ENCODE measurements at places on chromosomes 13 and 19.

GRCh38 chr13:72205773-72206172 lies 338.8 kb upstream of the DACH1 start:
- no peak for DNase-seq

DNA sequence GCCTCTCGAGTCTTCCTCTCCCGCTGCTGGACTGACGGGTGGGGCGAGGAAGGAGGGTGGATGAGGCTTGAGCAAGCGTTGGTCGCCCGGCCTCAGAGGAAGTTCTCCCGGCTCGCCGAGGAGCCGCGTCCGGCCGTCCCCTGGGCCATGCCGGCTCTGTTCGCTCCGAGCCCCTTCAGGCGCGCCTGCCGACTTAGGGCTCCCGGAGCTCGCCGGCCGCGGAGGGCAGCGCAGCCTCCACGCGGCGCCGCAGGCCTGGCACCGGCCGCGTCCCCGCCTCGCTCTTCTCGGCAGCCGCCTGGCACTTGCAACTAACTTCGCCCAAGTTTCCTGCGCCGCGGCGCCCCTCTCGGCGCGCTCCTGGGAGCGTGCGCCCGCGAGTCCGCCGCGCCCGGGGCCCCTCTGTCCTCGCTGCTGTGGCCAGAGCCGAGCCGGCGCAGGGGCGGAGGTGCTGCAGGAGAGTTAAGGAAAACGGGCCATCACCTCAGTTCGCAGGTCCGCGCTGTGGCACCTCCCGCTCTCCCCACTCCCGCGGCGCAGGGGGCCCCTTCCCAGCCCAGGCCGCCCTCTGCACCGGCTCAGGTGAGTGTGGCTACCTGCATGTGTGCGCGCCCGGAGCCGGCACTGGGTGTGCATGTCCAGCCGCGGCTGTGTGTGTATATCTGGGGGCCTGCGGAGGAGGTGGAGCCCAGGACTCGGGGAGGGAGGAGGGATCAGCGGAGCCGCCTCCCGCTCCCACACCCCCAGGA lies 641 bp upstream of the SOX21 start:
- no peak for DNase-seq

GRCh38 chr19:11807099-11807380 lies 7.0 kb upstream of the ZNF440 start:
- no peak for DNase-seq

DNA sequence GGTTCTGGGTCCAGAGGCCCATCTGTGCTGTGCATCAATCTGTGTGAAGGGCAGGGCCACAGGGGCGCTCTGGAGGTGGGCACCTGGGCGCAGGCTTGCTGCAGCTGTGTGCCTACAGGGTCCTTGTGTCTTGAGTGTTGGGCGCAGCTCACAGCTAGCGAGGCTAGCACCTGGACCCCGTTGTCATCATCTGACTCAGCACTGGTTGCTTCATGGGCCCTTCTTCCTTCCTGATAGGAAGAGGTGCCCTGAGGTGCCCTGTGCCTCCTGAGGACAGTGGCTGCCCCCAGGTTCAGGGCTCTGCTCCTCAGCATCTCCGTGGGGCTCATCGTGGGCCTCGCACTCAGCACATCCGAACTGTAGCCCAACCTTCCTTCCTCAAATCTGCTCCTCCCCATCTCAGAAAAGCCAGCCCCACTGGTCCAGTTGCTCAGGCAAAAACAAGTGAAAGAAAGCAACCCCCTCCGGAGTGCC lies 54.8 kb downstream of the GATAD2A start:
- DNase-seq = no peak

- peak; percentile 69 for DNase-seq
Observed at GRCh38 chr19:54439174-54439851, 9.7 kb upstream of the LENG8 start.

GRCh38 chr13:50993934-50994333 lies 84.3 kb downstream of the RNASEH2B start:
- DNase-seq = no peak

GRCh38 chr13:24083722-24084421 lies 76.6 kb upstream of the SPATA13 start:
- DNase-seq = no peak

GRCh38 chr19:35457173-35457572 lies 9.1 kb downstream of the FFAR2 start:
- no peak for DNase-seq

DNA sequence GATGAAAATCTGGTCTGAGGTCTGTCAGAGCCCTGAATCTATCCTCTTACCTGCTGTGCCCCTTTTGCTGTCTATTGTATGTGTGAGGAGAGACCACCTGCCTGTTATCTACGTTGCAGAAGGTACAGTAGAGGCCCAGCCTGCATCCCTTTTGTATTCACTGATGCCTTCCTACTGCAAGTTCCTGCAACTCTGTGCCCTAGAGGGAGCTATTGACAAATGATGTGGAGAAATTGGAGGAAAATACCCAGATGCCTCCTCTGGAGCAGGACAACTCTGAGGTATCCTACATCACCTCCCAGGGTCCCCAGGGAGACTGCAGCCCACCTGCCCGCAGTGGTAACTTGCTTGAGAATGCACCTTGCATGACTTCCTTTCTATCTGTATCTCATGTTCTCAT lies 33.7 kb downstream of the SIAH3 start:
- DNase-seq = no peak

DNA sequence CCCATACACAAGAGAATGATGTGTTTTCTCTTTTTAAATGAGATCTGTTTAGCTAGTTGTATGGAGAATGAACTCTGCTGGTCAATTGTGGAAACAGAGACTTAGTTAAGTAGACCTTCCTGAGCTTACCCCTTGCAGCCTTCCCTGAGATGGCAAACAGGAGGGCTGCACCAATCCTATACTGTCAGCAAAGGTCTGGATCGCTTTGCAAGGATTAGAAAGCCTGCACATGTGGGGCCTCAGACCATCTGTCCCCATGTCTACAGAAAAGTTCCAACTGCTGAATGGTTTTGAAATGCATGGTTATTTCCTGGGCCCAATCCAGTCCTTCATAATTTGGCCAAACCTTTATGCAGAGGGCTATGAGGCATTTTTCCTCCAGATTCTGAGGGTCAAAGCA lies 183.9 kb upstream of the SLC10A2 start:
- no peak for DNase-seq

DNA sequence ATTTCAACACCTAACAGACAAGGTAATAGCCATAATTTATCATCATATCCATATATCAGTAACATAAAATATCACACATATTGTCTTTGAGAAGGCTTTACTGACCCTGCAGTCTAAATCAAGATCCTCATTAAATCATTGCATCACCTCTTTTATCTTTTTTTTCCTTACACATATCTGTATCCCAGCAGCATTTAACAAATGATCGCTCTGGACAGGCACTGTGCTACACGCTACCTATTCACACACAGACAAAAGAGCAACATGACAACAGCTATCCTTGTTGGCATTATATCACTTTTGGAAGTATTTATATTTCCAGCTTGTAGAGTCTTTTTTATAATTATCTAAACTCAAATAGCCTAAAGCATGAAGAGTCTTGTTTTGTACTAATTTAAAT lies 73.3 kb upstream of the NBEA start:
- no peak for DNase-seq

DNA sequence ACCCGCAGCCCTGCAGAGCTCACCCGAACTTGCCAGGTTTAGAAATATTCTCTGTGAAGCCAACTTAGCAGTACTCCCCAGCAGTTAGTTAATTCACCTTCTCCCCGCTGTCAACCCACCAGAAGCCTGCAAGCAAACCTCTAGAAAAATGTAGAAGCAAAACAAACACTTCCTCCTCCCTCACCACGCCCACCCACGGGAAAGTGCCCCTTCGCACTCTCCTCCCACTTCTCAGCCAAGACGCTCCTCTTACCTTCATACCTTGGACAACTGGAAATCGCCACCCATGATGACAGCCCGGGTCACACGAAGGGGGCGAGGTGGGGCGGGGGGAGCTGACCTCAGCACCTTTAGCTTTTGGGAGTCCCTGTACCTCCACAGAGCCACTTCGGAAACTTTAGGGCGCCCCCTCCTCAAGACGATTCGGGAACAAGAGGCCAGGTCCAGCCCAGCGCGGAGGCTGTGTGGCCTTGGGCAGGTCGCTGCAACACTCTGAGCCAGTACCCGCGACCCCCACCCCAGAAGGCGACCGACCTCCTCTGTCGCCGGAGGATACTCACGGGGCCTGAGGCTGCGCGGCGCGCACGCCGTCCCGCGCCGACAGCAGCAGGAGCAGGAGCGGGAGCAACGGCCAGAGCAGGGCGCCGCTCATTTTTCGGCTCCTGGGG lies 485 bp downstream of the CPAMD8 start:
- DNase-seq = no peak

GRCh38 chr19:17942582-17943273 lies 9.9 kb downstream of the CCDC124 start:
- no peak for DNase-seq

GRCh38 chr19:4099041-4099764 lies 24.7 kb downstream of the MAP2K2 start:
- DNase-seq = no peak

DNA sequence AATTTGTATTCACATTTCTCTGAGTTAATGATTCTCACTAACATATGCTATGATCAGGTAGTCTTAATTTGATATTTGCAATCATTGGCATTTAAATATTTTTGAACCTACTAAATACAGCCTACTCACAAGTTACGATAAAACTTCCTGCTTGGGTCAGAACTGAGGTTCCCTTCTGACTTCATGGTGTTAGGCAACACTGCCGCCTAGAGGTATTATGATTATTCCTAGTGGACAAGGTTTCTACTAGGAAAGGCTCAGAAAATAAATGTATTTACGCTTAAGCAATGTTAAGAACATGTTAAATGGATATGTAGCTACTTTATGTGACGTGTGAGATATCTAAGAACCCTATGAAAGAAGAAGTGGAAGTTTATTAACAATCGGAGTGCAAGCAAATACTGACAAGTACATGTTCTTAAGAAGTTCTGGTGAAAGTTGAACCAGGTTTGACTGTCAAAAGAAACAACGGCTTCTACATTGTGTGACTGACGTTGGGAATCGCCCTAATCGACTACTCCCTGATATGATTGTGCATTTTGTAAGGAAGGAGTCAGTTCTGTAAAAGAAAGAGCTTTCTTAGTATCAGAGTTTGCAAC lies 1395.8 kb downstream of the SLITRK5 start:
- DNase-seq = peak; percentile 0

GRCh38 chr19:55675661-55676354 lies 782 bp downstream of the EPN1 start:
- DNase-seq = no peak

- DNase-seq = no peak
Observed at GRCh38 chr19:4390567-4391305, 9.6 kb downstream of the SH3GL1 start.

DNA sequence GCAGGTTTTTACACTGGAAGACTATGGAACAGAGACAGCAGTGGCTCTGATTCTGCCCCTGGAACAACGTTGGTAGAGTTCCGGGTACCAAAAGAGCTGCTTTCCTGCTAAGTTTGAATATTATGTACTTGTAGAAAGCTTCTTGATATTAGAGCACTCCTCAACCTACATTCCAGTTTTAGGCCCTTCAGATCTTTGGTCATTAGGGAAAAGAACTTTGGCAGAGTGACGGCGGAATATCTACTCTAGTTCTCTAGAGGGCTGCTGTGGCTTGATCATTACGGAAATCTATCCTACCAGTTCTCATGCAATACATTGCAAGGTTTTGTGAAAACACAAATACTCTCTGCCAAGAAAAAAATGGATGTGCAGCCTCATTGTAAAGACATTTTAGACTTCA lies 415.7 kb downstream of the DIAPH3 start:
- DNase-seq = no peak

- DNase-seq = peak; percentile 93
Observed at GRCh38 chr19:872266-872951, 12.9 kb downstream of the CFD start.

- no peak for DNase-seq
Observed at GRCh38 chr19:40244579-40245317, 18.3 kb upstream of the CCNP start.

DNA sequence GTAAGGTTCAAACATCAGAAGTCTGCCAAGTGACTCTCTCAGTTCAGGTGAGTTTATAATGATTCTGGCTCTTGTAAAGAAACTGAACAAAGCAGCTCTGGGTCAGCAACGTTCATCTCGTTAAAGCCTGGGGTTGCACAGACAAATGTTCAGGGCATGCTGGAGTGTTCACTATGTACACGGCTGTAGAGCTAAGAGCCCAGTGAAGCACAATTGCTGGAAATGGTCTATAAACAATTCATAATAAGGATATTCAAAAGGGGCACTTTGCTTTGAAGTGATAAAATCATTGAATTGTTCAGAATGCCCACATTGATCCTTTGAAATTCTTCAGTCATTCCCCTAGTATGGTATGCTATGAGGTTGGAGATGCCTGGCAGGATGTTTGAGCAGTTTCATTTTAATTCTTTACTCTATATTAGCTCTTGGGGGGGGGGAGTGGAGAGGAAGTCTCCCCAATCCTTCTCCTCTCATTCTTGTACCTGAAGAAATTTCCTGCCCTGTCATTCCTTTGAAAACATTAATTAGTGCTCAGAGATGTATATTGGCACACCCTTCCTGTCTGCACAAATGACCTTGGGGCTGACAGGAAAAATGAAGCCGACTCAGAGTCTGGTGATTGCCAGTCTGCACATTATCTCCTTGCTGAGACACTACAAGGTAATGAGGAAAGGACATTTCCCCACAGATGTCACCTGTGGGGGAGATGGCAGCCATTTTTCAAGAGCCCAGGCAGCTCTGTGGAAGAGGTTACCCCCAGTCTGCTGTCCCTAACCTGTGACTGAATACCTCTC lies 145.5 kb downstream of the DLEU7 start:
- no peak for DNase-seq

GRCh38 chr19:3968556-3969434 lies 2.1 kb downstream of the DAPK3 start:
- peak; percentile 81 for DNase-seq

GRCh38 chr19:53906211-53907192 lies 2.6 kb upstream of the CACNG7 start:
- DNase-seq = no peak

GRCh38 chr13:92103689-92104153 lies 705.3 kb downstream of the GPC5 start:
- no peak for DNase-seq

DNA sequence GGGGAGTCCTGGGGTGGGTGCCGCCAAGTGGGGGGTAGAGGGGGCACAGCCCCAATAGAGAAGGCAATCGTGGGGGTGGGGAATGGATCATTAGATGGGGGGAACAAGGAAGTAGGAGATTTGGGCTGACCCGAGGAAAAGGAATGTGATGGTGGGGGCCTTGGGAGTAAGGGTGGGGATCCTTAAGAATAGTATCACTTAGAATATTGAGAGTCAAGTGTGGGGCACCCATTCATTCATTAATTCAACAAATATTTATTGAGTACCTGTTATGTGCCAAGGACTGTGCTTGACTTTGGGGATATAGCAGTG lies 641 bp downstream of the PPP5C start:
- no peak for DNase-seq

- no peak for DNase-seq
Observed at GRCh38 chr19:2902590-2903218, 2.0 kb downstream of the ZNF57 start.

- no peak for DNase-seq
Observed at GRCh38 chr19:7010722-7011593, 10.3 kb downstream of the MBD3L2B start.

DNA sequence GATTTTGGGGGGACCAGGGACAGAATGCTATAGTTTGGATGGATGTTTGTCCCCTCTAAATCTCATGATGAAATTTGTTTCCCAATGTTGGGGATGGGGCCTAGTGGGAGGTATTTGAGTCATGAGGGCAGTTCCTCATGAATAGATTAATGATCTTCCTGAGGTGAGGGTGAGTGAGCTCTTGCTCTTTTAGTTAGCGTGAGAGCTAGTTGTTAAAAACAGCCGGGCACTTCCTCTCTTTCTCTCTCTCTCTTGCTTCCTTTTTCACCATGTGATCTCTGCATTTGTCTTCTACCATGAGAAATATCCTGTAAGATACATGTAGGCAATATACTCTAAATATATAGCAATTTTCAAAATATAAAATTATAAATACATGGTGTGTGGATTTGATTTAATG lies 290.8 kb upstream of the PCDH9 start:
- no peak for DNase-seq
